Calu3 (cell line): ENCODE measurements at places on chromosomes 12 and 14.

DNA sequence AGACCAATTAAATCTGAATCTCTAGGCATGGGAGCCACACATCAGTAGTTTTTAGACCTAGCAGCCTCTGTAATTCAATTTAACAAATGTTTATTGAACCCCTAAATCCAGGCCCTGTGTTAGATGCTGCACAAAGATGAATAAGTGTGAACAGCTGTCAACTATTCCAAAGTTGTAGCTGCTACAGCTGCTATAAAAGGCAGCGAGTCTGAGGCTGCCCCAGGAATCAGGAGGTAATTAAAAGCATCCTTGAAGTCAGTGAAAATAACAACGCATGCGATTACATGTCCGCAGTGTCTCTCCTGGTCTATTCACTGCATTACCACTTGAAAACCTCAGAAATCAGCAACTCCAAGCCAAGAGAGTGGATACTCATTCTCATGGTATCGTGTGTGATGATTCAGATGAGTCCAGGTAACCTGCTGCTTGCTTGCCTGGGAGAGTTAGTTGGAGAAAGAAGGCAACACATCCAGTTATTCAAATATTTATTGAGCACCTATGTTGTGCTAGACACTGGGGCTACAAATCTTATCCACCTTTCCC is 34.9 kb upstream of the DDHD1 start:
- no peaks in the 10 kb centered on the region for H3K4me1 ChIP-seq
- no peaks in the 10 kb centered on the region for H3K36me3 ChIP-seq
- no peaks in the 10 kb centered on the region for H3K27me3 ChIP-seq
- no peak for DNase-seq
- H3K27ac ChIP-seq: no peak overlapping the region
- no peak overlapping the region for H3K4me3 ChIP-seq

GRCh38 chr12:124752437-124753227 is 111.0 kb downstream of the SCARB1 start:
- H3K36me3 ChIP-seq: peaks cover 7% of the 10 kb centered on the region
- DNase-seq: peak; percentile 31
- H3K4me1 ChIP-seq: peaks cover 50% of the 10 kb centered on the region
- no peak overlapping the region for H3K4me3 ChIP-seq

DNA sequence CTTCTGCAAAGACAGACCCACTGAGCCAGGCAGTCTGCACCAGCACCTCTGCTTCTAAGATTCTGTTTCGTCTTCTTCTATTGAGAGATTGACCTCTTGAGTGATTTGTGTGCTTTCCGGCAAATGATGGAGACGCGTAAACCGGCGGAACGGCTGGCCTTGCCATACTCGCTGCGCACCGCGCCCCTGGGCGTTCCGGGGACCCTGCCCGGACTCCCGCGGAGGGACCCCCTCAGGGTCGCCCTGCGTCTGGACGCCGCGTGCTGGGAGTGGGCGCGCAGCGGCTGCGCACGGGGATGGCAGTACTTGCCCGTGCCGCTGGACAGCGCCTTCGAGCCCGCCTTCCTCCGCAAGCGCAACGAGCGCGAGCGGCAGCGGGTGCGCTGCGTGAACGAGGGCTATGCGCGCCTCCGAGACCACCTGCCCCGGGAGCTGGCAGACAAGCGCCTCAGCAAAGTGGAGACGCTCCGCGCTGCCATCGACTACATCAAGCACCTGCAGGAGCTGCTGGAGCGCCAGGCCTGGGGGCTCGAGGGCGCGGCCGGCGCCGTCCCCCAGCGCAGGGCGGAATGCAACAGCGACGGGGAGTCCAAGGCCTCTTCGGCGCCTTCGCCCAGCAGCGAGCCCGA is 703 bp downstream of the ASCL4 start:
- no peaks in the 10 kb centered on the region for H3K4me1 ChIP-seq
- no peaks in the 10 kb centered on the region for H3K36me3 ChIP-seq
- peaks cover 71% of the 10 kb centered on the region for H3K27me3 ChIP-seq
- no peak for DNase-seq
- no peak overlapping the region for H3K27ac ChIP-seq

DNA sequence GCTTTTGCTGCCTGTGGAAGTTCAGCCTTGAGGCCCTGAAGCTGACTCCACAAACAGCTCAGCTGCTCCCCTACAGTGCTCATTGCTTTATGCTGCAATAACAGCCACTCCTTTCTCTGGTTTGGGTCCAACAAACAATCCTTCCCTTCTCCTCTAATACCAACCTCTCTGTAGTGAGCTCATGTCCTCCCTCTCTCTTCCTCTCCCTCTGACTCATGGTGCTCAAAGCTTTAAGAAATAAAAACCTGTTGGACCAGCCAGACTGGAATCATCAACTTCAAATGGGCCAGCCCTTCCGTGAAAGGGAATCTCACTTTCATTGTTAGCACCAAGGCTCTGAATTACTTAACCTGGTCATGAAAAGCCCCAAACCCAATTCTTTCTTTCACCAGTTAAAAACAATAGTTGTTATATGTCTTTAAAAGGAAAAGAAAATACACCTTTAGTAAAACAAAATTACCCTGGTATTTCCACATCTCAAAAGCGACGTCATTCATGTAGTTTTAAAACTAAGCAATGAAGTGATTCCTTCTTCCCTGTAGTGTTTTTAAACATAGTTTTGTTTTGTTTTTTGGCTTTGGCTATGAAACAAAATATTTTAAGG is 126.4 kb downstream of the DUSP6 start:
- no peaks in the 10 kb centered on the region for H3K27me3 ChIP-seq
- peak overlapping the region; percentile 52 for H3K4me3 ChIP-seq
- peak overlapping the region; percentile 98 for H3K27ac ChIP-seq
- peaks cover 13% of the 10 kb centered on the region for H3K36me3 ChIP-seq
- DNase-seq: peak; percentile 80

- H3K27ac ChIP-seq: no peak overlapping the region
- no peak overlapping the region for H3K4me3 ChIP-seq
- H3K36me3 ChIP-seq: no peaks in the 10 kb centered on the region
- peaks cover 42% of the 10 kb centered on the region for H3K4me1 ChIP-seq
- peak; percentile 17 for DNase-seq
- H3K27me3 ChIP-seq: no peaks in the 10 kb centered on the region
Observed at GRCh38 chr12:42969355-42969754, 379.8 kb upstream of the PRICKLE1 start.

DNA sequence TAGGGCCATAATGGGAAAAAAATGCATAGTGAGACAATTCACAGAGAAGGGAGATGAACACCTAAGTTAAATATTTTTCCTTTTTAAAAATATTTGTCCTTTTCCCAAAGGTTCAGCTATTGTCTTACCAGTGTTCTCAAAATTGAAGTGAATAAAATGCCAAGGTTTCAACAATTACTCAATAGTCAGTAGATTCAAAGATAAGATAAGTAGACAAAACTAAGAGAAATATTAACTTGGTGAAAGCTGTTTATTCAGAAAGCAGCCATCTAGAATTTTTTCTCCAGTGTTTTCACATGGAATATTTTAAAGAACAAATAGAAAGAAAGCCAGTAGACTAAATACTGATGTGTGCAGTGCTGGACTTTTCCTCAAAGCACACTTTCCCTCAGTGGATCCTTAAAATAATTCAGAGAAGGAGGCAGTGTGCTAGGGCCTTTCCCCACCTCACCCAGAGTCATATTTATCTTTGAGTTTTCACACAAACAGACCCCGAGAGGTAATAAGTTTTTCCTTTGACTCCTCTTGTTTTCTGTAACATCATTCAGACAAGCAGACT is 144.5 kb upstream of the PLEKHG7 start:
- H3K4me3 ChIP-seq: no peak overlapping the region
- no peaks in the 10 kb centered on the region for H3K27me3 ChIP-seq
- H3K27ac ChIP-seq: peak overlapping the region; percentile 70

GRCh38 chr12:113239288-113239771 is 18.1 kb downstream of the TPCN1 start:
- peaks cover 68% of the 10 kb centered on the region for H3K36me3 ChIP-seq
- peaks cover 97% of the 10 kb centered on the region for H3K4me1 ChIP-seq
- DNase-seq: no peak
- H3K4me3 ChIP-seq: peak overlapping the region; percentile 16
- peak overlapping the region; percentile 90 for H3K27ac ChIP-seq

DNA sequence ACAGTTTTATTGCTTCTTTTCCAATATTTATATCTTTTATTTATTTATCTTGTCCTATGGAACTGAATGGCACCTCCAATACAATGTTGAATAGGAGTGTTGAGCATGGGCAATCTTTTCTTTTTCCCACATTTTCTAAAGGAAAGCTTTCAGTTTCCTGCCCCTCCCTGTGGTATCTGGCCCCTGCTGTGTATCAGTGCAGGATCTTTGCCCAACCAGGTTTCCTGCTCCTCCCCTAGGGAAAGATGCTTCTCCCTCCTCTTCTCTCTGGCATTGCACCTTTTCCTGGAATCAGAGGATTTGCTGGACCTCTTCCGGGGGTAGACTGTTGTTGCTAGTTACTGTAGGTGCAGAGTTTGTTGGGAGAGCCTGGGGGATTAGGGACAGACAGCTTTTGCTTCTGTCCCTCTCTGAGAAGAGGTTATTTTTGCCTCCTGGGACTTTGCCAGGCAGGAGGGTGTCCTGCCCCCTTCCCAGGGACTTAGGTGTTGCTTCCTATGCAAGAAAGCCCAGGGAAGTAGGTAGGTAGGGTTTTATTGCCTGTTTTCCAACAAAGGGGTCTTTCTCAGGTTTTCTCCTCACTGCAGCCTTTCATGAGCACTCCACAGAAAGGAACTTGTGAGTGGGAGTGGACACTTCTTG is 67.6 kb downstream of the POLR3B start:
- H3K27ac ChIP-seq: no peak overlapping the region
- no peaks in the 10 kb centered on the region for H3K36me3 ChIP-seq
- no peak overlapping the region for H3K4me3 ChIP-seq
- H3K27me3 ChIP-seq: no peaks in the 10 kb centered on the region
- peaks cover 1% of the 10 kb centered on the region for H3K4me1 ChIP-seq

DNA sequence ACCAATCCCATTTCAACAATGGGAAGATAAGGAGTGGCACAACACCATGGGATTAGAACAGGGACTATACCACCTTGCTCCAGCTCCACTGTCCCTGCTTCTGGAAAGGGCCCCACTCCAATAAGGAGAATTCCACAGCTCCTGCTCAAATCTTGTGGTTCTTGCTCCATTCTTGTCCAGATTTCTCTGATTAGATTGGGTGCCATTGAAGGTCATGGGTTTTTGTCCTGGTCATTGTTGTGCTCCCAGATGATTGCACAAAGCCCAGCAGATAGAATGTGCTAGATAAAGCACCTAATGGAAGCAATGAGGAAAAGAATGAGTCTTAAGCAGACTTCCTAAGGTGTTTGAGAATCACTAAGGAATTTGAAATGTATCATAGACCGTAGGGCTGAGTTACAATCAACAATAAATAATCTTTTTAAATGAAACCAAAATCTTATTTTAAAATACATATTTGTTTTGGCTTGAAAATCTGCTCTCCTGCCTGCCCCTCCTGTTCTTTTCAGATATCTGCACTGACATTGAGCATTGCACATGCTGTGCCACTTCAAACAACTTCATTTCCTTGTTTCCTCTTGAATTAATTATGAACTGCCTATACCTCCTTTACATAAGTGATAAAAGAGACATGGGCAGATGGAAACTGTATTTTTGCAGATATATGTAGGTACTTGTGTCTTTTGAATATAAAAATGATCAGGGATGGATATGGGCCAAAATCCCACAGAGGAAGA is 115.9 kb downstream of the FGD4 start:
- H3K4me3 ChIP-seq: no peak overlapping the region
- H3K27ac ChIP-seq: no peak overlapping the region
- H3K27me3 ChIP-seq: no peaks in the 10 kb centered on the region
- H3K36me3 ChIP-seq: no peaks in the 10 kb centered on the region
- peaks cover 15% of the 10 kb centered on the region for H3K4me1 ChIP-seq
- DNase-seq: no peak

GRCh38 chr14:101037021-101037817 is 133.7 kb upstream of the RTL1 start:
- no peaks in the 10 kb centered on the region for H3K27me3 ChIP-seq
- no peaks in the 10 kb centered on the region for H3K4me1 ChIP-seq
- H3K36me3 ChIP-seq: no peaks in the 10 kb centered on the region
- no peak overlapping the region for H3K27ac ChIP-seq
- no peak for DNase-seq
- H3K4me3 ChIP-seq: no peak overlapping the region

DNA sequence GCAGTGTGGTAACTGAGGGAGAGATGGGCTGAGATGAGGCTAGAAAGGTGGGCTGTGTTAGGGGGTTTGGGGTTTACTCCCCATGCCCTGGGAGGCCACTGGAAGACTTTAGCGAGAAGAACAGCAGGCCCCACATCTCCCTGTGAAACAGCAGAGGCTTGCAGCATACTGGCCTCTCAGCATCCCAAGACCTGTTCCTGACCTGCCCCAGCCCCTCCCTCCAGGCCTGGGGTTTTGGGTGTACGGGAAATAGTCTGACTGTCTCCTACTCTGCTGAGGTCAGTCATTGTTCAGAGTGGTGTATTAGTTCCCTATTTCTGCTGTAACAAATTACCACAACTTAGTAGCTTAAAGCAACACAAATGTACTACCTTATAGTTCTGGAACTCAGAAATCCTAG is 103.5 kb upstream of the HIF1A start:
- DNase-seq: no peak
- no peaks in the 10 kb centered on the region for H3K27me3 ChIP-seq
- no peaks in the 10 kb centered on the region for H3K36me3 ChIP-seq
- H3K27ac ChIP-seq: no peak overlapping the region
- peaks cover 28% of the 10 kb centered on the region for H3K4me1 ChIP-seq

DNA sequence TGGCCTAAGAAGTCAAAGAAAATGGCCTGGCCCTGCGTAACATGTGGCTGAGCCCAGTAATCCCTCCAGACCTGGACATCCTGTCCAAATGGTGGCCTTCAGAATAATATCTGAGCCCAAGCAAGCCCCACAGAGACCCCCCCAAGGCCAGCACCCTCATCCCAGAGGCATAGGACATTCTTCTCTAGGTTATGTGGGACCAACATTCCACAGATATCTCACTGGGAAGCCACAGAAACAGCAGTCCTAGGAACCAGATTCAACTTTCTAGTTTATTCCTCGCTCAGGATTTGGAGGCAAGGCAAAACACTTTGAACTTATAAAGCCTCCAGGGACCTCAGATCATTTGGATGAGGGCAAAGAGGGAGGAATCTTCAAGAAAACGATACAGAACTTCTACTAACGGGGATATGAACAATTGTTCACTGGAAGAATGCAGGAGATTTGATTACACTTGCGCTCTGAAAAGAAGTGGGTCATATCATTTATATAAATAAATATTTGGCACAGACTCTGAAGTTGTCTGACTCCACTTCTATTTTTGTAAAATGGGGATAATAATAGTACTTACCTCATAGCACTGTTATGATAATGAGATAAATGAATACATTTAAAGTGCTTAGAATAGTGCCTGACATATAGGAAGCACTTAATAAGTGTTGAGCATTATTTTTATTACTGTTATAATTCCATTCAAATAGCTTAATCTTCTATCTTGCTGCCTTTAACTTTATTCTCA is 171.5 kb downstream of the NUAK1 start:
- no peaks in the 10 kb centered on the region for H3K36me3 ChIP-seq
- no peaks in the 10 kb centered on the region for H3K4me1 ChIP-seq
- H3K4me3 ChIP-seq: no peak overlapping the region
- H3K27me3 ChIP-seq: peaks cover 52% of the 10 kb centered on the region
- H3K27ac ChIP-seq: no peak overlapping the region
- DNase-seq: no peak
